ENCODE measurements at places on chromosomes 6 and 20. TPM values are rescaled to one million over a fixed set of nuclear protein-coding genes. Genes with fewer than 3 reads are reported as not detected.

- no peaks in the 10 kb centered on the region for H3K27me3 ChIP-seq
- DNase-seq: peak; percentile 44
- no peaks in the 10 kb centered on the region for H3K36me3 ChIP-seq
- H3K4me1 ChIP-seq: no peaks in the 10 kb centered on the region
- H3K4me3 ChIP-seq: no peak overlapping the region
Measured at GRCh38 chr6:142474531-142475289, 172.9 kb downstream of the ADGRG6 start.

PLN gene
- polyA plus RNA-seq: 0.28 TPM

- no peak for DNase-seq
- no peaks in the 10 kb centered on the region for H3K4me1 ChIP-seq
- no peak overlapping the region for H3K4me3 ChIP-seq
- H3K27me3 ChIP-seq: no peaks in the 10 kb centered on the region
- H3K27ac ChIP-seq: no peak overlapping the region
Measured at GRCh38 chr6:105539911-105540310, 137.0 kb upstream of the PREP start.

- H3K4me3 ChIP-seq: peak overlapping the region; percentile 66
- peaks cover 23% of the 10 kb centered on the region for H3K36me3 ChIP-seq
- DNase-seq: no peak
- no peaks in the 10 kb centered on the region for H3K27me3 ChIP-seq
- peak overlapping the region; percentile 90 for H3K27ac ChIP-seq
Measured at GRCh38 chr6:71290611-71291010, 2.0 kb downstream of the OGFRL1 start.

DNA sequence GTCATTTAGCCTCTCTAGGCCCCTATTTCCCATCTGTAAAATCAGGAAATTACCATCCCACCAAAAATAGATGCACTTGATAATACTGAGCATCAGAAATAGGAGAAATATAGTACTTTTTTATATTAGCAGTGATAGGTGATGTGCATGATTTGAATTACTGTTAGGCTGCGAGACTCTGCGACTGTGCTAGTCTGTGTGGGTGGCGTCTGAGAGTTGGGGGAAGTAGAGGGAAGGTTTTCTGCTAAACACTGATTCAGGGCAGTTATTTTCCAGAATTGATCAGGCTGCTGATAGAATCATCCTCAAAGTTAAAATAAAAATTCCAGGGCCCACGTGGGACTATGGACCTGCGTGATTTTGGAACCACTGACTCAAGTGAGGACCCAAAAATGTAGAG lies 60.4 kb upstream of the ARMH2 start:
- H3K36me3 ChIP-seq: peaks cover 93% of the 10 kb centered on the region
- DNase-seq: no peak

DEF6 gene
- 41.2 TPM for polyA plus RNA-seq

GRCh38 chr6:130933712-130934200 lies 106.5 kb downstream of the SMLR1 start:
- H3K4me3 ChIP-seq: no peak overlapping the region
- H3K36me3 ChIP-seq: no peaks in the 10 kb centered on the region
- H3K27me3 ChIP-seq: no peaks in the 10 kb centered on the region
- no peak for DNase-seq
- H3K4me1 ChIP-seq: peaks cover 9% of the 10 kb centered on the region

AVP gene
- not detected for polyA plus RNA-seq

DNA sequence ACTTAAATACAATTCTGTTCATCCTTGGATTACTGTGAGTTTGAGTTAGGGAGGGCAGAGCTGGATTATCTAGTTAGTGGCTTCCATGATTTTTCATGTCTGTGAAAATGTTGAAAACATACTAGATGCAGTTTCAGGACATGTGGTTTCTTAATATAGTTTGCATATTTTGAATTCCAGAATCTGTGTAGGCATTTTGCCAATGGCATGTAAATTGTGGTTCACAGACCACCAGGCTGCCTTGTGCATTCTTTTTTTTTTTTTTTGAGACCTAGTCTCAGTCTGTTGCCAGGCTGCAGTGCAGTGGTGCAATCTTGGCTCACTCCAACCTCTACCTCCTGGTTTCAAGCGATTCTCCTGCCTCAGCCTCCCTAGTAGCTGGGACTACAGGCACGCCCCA lies 42.8 kb downstream of the CDC5L start:
- DNase-seq: no peak
- peaks cover 98% of the 10 kb centered on the region for H3K36me3 ChIP-seq
- no peak overlapping the region for H3K27ac ChIP-seq
- no peak overlapping the region for H3K4me3 ChIP-seq

DNA sequence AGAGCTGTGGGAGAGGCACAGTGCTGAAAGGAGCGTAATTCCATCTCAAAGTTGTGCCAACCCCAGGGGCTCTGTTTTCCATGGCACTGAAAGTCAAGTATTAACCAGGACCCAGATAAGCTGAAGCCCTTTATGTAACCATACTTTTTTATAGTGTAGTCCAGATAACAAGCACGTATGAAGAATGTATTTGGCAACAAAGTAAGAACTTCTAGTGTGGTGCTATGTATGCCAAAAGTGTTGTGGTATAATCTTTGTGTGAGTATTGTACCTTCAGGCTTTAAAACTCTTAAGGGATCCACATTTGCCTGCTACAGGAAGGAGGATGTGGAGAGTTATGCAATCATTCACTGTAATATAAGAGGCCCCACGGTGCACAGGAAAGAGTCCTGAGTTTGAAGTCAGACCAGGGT lies 129.4 kb downstream of the IBTK start:
- H3K36me3 ChIP-seq: no peaks in the 10 kb centered on the region
- no peak for DNase-seq
- no peaks in the 10 kb centered on the region for H3K27me3 ChIP-seq
- H3K27ac ChIP-seq: no peak overlapping the region
- H3K4me3 ChIP-seq: no peak overlapping the region
- no peaks in the 10 kb centered on the region for H3K4me1 ChIP-seq

PLA2G7 gene
- 5.3 TPM for polyA plus RNA-seq

GRCh38 chr6:3090013-3090412 lies 21.7 kb downstream of the RIPK1 start:
- H3K27ac ChIP-seq: peak overlapping the region; percentile 43
- H3K4me1 ChIP-seq: no peaks in the 10 kb centered on the region
- no peak overlapping the region for H3K4me3 ChIP-seq
- no peak for DNase-seq
- peaks cover 58% of the 10 kb centered on the region for H3K36me3 ChIP-seq
- H3K27me3 ChIP-seq: no peaks in the 10 kb centered on the region

PNLDC1 gene
- polyA plus RNA-seq: 0.43 TPM

GRCh38 chr20:36887752-36888090 lies 11.8 kb downstream of the TLDC2 start:
- peak overlapping the region; percentile 48 for H3K27ac ChIP-seq
- peaks cover 38% of the 10 kb centered on the region for H3K36me3 ChIP-seq
- H3K27me3 ChIP-seq: no peaks in the 10 kb centered on the region
- DNase-seq: no peak
- H3K4me3 ChIP-seq: no peak overlapping the region

SIRPG gene
- polyA plus RNA-seq: 0.52 TPM

DNA sequence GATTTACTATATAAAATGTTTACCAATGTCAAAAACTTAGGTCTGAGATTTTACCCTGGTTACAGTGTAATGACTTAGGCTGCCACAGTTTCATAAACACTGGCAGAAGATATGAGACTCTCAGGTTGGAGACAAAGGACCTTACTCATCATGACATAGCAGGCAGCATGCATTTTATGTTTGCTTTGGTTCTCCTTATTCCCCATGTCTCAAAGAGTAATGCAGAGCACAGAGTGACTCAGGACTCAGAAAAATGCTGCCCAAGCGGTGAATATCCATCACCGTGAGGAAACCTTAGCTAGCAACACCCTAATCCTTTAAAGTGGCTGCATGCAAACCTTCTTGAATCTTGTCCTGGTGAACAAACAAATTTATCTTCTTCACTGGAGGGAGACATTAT lies 112.1 kb upstream of the EYS start:
- H3K36me3 ChIP-seq: no peaks in the 10 kb centered on the region
- no peaks in the 10 kb centered on the region for H3K27me3 ChIP-seq
- H3K27ac ChIP-seq: no peak overlapping the region
- no peak overlapping the region for H3K4me3 ChIP-seq
- DNase-seq: no peak

- no peak overlapping the region for H3K4me3 ChIP-seq
- H3K27ac ChIP-seq: no peak overlapping the region
- H3K27me3 ChIP-seq: peaks cover 99% of the 10 kb centered on the region
- no peaks in the 10 kb centered on the region for H3K36me3 ChIP-seq
- peaks cover 7% of the 10 kb centered on the region for H3K4me1 ChIP-seq
- DNase-seq: no peak
Measured at GRCh38 chr6:100465701-100466409, 1.1 kb upstream of the SIM1 start.

DNA sequence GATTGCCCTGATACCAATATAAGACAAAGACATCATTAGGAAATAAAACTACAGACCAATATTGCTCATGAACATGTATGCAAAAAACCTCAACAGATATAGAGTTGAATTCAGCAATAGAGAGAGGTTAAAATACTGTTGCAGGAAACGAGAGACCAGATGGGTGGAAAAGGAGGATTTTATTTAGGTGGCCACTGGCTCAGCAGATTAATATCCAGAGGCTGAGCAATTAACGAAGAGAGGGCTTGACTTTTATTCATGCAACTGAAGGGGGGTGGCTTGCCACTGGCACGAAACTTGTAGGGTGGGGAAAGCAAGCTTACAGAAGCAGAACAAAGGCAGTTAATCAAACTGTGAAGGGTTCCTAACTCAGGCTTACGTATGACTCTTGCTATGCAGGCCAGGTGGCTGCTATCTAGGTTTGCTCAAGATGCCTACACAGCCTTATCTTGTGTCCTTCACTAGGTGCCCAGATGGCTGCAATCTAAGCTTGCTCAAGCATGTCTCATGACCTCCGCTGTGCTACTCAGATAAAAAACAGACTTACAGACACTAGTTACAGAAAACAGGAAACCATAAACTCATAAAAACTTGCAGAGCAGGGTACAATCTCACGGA lies 126.4 kb downstream of the MMUT start:
- no peaks in the 10 kb centered on the region for H3K4me1 ChIP-seq
- H3K4me3 ChIP-seq: no peak overlapping the region
- H3K36me3 ChIP-seq: no peaks in the 10 kb centered on the region
- H3K27me3 ChIP-seq: no peaks in the 10 kb centered on the region

PPIL4 gene
- 4.4 TPM for polyA plus RNA-seq

DNA sequence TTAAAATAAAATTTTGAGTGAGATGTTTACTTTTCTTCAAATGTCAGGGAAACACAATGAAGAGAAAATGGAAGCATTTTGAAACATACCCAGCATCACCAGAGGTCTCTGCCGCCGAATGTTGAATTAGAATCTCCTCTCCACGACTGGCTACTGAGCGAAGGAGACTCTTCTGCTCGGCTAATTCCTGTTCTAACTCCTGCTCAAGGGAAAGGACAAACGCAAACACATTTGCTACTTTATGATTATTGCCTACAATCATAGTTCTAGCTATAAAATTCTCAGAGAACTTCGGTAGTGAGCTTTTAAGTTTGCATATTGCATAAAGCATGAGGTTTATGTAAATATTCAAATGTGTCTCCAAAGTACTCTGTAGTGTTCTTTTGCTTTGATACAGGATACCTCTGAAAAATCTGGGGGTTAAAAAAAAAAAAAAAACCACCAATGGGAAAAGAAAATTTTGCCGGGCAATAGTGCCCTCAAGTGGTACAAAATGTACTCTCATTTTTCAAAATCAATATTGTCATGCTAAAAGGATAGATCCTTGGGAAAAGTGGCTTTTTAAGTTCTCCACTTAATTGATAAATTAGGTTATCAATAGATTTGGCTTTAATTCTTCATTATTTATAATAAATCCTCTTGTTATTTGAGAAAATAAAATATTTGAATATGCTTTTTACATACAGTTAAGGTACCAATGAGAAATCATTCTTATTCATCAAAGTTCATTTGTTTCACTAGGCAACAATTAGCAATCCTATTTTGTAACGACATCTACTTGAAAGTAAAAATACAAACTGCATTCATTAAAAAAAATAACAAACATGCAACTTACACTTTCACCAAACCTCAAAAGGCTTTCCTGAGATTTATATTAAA lies 369.0 kb downstream of the SYNE1 start:
- no peak overlapping the region for H3K27ac ChIP-seq
- DNase-seq: no peak
- H3K4me3 ChIP-seq: no peak overlapping the region
- H3K4me1 ChIP-seq: peaks cover 2% of the 10 kb centered on the region
- H3K27me3 ChIP-seq: no peaks in the 10 kb centered on the region

DNA sequence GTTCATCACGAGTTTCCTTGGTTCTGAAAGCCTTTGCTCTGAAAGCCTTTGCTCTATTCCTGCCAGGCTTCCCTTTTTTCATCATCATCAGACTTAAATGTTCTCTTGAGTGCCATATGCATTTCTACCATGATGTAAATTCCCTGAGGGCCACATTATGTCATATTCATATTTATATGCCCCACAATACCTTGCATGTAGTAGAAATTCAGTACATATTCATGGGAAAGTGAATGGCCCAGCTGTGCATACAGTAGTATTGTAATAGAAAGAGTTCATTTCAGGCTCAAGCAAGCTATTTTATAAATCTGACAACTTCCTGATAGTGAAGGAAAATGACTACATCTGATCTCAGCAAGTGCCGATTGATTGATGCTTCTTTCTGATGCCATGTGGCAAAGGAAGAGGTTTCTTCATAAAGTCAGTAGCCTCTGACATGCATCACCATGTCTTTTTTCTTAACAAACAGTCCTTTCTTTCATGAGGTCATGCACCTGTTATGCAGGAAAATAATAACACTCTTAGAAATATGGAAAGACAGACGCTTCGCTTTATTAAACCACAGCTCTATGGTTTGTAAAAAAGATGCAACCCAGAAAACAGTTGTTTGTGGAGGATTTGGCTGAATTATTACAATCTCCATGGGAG lies 308.7 kb downstream of the SAMD5 start:
- no peak overlapping the region for H3K4me3 ChIP-seq
- H3K36me3 ChIP-seq: no peaks in the 10 kb centered on the region
- no peaks in the 10 kb centered on the region for H3K27me3 ChIP-seq
- DNase-seq: no peak

PCSK2 gene
- not detected for polyA plus RNA-seq

BANF2 gene
- polyA plus RNA-seq: not detected

HLA-DRB1 gene
- 2,792 TPM for polyA plus RNA-seq

GRCh38 chr20:3710011-3710466 lies 2.4 kb downstream of the SIGLEC1 start:
- DNase-seq: no peak
- H3K27ac ChIP-seq: no peak overlapping the region
- H3K4me1 ChIP-seq: peaks cover 50% of the 10 kb centered on the region
- H3K27me3 ChIP-seq: no peaks in the 10 kb centered on the region

- no peaks in the 10 kb centered on the region for H3K4me1 ChIP-seq
- H3K27me3 ChIP-seq: no peaks in the 10 kb centered on the region
- H3K27ac ChIP-seq: no peak overlapping the region
- H3K4me3 ChIP-seq: no peak overlapping the region
- H3K36me3 ChIP-seq: no peaks in the 10 kb centered on the region
- DNase-seq: no peak
Measured at GRCh38 chr6:23319582-23319981, 750.2 kb downstream of the HDGFL1 start.

CST3 gene
- 1,459 TPM for polyA plus RNA-seq

DNA sequence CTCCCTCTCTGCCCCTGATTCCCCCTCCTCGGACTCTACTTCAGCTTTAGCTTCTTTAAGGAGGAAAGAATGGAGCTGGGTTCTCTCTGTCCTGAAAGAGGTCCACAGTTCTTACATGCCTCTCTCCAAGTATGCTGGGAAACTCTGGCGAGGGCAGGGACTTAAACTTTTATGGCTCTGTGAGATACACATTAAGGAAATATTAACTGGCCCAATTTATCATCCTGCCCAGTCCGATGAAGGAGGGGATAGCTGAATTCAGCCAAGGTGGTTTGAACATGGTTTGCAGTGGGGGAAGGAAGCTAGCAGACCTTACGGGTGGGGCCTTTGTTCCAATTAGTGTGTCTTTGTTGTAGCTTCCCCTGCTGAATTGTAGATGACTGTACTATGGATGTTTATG lies 121.7 kb downstream of the EYA4 start:
- no peak for DNase-seq
- H3K27me3 ChIP-seq: no peaks in the 10 kb centered on the region
- no peak overlapping the region for H3K27ac ChIP-seq
- H3K36me3 ChIP-seq: no peaks in the 10 kb centered on the region

All from CD14-positive monocyte (primary cell).